T-cell (primary cell): ENCODE measurements at places on chromosomes 12 and 14.
A peak's percentile ranks its signal among the peaks of the same experiment; 100 is the strongest.

DNA sequence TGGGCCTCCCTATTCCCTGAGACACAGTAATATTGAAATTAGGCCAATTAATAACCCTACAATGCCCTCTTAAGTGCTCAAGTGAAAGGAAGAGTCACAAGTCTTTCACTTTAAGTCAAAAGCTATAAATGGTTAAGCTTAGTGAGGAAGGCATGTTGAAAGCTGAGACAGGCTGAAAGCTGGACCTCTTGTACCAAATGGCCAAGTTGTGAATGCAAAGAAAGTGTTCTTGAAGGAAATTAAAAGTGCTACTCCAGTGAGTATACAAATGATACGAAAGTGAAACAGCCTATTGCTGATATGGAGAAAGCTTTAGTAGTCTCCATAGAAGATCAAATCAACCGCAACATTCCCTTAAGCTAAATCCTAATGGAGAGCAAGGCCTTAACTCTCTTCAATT is 140.8 kb downstream of the PTCSC3 start:
- no peak for DNase-seq

GRCh38 chr12:79547044-79547734 is 143.6 kb downstream of the PAWR start:
- DNase-seq, result no peak

DNA sequence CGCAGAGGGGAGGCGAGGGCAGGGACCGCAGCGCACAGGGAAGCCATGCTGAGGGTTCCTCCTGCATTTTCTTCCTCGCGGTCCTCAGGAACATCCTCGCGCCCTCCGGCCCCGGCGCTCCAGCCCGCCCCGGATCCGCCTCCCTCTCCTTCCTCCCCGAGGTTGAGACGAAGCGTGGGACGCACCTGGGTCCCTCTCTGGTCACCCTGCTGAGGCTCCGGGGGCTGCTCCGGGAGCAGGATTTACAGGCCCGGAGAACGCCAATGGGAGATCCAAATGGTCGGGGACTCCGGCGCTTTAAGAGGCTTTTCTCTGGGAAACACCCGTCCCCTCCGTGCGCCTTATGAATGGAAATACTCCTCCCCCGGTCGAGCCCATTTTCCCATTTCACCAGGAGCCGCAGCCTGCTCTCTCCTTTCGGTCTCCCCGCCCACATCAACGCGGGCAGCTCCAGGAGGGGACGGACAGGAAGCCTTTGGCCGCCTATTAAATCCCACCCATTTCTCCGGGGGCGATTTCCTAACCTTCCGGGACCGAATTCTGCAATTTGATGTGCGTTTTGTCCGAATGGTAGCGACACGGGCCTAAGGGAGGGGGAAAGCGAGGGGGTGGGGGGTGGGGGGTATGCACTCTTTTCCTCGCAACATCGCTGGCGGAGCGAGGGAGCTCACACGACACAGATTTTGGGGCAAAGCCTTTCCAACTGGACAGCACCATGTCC is at the start of gene UNC79:
Gene UNC79 (plus strand): TSS at position 625 of the 721 bp plus-strand sequence. CDS start 91 bp downstream, at position 716.
- no peak for DNase-seq

GRCh38 chr12:12907552-12907951 is 16.2 kb downstream of the GPRC5A start:
- no peak for DNase-seq

- DNase-seq, result no peak
Observed at GRCh38 chr12:99154216-99154982, 493.2 kb upstream of the GARIN6 start.

GRCh38 chr12:52392465-52393007 is 7.1 kb upstream of the KRT84 start:
- DNase-seq, result no peak

DNA sequence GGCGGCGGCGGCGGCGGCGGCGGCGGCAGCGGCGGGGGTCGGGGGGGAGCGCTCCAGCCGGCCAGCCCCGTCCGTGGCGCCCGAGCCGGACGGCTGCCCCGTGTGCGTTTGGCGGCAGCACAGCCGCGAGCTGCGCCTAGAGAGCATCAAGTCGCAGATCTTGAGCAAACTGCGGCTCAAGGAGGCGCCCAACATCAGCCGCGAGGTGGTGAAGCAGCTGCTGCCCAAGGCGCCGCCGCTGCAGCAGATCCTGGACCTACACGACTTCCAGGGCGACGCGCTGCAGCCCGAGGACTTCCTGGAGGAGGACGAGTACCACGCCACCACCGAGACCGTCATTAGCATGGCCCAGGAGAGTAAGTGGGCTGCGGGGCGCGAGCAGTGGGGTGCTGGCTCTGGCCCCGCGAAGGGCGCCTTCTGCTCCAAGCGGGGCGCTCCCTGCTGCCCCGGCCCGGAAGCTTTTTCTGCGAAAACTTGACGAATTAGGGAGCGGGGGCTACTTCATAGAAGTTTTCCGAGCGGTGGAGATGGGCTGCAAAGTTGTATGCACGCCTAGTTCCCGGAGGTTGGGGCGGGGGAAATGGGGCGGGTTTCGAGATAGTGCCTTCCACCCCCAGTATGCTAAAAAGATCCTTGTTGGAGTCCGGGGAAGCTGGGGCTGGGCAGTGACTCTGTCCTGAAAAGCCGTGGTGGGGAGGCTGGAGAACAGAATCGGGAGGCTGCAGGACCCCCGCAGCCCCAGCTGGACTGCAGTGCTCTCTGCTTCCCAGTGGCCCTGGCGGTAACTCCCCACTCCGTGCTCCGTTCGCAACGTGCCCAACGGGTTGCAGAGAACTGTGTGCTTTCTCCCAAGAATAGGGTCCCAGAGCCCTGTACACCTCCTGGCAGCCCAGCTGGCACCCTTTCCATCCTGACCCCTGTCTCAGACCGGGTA is 751 bp downstream of the GDF11 start:
- DNase-seq, result peak; percentile 71

DNA sequence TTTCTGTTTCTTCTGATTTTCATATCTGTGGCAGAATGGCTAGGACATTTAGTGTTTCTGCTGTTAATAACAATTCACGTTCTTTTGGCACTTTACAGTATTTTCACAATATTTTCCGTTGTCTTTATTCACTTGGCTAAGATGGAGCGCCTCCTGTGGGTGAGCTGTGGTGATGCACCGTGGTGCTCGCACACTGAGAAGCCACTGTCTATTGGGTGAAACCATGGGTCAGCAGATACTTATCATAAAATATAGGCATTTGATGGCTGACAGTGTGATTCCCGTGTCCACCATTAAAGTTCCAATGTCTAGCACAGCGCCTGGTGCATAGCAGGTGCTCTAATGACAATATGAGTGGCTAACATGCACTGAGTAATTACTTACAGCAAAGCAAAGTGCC is 141.8 kb downstream of the VRK1 start:
- DNase-seq, result no peak

DNA sequence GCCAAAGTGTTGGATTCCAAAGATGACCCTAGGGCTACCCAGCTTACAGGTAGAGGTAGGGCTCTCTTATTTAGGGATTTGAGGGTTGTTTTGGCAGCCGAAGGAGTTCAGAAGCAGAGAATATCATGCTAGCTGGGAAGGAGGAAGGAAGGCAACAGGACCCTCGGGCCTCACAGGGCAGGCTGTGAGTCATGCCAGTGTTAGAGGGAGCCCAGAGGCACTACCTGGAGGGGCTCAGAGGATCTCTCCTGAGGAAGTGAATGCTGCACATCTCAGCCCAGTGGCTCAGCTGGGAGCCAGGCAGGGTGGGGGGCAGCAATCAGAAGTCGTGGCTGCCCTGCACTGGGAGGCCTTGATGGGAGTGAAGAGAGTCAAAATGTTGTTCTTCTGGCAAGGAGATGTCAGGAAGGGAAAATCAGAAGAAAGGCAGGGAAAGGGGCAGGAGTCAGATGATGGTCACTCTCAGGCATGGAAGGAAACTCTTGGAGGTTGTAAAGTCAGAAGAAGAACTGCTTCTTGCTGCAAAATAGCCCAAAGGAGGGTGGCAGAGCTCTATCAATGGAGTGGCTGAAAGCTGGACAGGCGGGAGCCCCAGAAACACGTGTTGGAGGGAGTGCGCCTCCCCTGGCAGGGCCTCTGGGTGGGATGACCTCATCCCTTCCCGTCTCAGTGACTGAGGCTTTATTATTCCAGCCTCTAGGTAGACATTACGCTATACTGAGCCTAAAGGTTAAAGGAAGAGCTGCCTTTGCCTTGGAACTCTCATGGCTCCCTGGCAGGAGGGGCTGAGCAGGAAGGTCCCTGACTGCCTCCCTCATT is 141.3 kb downstream of the SMOC1 start:
- DNase-seq, result no peak

DNA sequence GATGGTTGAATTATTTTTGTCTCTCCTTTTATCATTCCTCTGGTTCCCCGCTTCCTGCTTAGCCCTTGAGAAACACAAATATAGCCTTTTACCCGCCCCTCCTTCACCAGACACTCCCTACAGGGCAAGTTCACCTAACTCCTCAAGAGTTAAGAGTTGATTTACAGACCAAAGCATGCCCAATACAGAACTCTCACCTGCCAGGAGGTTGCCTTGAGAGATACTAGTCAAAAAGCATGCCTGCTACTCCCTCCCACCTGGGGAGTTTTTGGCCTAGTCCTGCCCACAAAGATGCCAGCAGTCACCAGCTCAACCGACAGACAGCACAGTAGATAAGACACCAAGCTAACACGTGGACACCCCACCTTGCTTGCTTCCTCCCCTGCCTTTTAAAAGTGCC is 11.2 kb downstream of the LGMN start:
- DNase-seq, result peak; percentile 11

DNA sequence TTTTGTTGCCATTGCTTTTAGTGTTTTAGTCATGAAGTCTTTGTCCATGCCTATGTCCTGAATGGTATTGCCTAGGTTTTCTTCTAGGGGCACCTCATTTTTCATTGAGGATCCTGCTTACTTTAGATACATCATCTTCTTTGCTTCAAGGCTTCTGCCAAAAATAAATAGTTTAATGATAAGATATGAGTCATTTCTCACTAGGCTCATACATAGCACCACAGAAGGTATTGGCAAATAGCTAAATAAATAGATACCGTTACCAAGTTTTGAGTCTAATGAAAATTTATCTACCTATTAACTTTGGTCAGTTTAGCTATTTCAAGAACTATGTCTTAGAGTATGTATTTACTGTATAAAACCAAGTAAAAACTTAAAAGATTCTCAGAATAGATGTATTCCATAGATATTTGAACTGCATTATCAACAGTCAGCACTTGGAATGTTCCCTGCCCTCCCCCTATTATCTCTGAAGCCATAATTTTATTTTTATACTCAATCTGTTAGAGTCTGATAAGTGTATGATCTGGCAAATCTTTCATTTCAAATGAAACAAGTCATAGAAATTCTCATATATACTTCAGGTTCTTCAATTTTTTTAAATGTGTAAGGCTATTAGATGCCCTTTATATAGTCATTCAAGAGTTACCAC is 310.2 kb downstream of the CCDC91 start:
- DNase-seq, result no peak

GRCh38 chr14:101927859-101928258 is 36.5 kb upstream of the DYNC1H1 start:
- no peak for DNase-seq

GRCh38 chr14:91249841-91250616 is 5.5 kb upstream of the GPR68 start:
- no peak for DNase-seq

GRCh38 chr14:49966304-49966809 is 73.5 kb downstream of the ARF6 start:
- no peak for DNase-seq

DNA sequence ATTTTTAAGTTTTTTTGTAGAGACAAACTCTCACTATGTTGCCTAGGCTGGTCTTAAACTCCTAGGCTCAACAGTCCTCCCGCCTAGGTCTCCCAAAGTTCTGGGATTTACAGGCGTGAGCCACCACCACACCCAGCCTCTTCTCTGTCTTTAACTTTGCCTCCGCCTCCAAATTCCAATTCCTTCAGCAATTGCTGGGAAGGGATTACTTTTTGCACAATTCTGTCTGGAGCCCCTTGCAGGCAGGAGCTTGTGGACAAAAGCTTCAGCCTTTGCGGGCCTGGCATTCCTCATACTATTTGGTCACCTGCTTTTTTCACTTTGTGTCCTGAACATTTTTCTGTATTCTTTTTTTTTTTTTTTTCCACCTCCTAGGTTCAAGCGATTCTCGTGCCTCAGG is 26.0 kb downstream of the SH2B3 start:
- DNase-seq, result no peak

DNA sequence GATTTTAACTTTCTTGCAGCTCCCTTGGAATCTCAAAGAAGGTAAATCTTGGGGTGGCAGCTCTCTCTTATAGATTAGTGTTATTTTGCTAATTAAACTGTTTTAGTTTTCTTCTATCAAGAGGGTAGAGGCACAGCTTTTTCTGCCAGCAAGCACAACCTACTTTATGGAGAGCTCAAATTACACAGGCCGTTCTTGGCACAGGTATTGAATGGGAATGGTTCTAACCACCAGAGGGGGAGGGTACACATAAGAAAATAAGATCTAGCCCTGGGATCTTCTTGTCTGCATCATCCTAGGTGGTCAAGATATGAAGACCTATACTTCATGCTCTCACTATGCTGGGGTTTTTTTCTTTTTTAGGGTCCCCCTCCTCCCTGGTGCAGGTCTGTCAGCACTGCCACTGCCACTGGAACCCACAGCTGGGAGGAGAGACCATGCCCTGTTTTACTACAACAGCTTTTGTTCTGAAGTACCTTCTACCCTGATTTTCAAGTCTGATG is 48.6 kb upstream of the STAC3 start:
- DNase-seq, result no peak

DNA sequence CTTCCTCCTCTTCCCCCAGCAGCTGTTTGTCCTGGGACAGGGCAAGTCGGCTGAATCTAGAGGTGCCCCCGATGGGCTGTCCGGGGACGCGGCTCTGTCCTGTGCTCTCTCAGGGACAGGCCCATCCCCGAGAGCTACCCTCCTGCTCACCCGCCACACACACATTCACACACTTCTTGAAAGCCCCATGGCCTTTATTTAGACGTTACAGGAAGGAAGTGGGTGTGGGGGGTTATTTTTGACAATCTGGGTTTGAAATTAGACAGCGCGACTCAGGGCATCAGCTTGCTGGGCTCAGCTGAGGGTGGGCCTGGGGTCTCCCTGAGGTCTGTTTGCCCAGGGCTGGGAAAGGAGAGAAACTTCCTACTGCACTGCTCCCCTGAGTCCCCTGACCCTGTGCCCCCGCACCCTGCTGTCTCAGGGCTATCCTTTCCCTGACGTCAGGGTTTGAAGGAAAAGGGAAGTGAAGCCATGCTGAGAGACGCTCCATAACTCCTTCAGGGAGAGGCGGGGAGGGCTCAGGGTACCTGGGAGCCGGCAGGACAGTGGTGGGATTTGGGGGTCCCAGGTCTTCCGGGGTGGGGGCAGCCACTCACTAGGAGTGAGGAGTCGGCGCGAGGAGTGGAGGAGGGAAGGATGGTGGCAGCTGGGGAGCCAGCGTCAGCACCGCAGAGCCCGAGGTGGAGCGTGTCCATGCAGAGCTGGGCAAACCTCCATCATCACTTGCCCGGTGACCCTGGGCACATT is 8.1 kb downstream of the PTPN6 start:
- peak; percentile 68 for DNase-seq

DNA sequence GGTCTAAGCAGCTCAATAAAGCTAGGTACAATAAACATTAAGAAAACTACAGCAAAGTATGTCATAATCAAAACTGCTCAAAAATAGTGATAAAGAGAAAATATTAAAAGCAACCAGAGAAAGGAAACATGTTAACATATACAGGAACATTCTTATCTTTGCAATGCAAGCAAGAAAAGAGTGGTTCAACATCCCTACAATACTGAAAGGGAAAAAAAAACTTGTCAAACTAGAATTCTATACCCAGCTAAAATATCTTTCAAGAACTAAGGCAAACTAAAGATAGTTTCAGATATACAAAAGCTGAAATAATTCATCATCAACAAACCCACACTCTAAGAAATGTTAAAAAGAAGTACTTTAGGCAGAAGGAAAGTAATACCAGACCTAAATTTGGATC is 134.2 kb downstream of the DPF3 start:
- DNase-seq, result no peak

GRCh38 chr14:22598099-22598895 is at the start of gene ABHD4:
ABHD4 (plus strand) TSS chr14:22598300; CDS start chr14:22598307, 7 bp downstream.
- DNase-seq, result peak; percentile 36

- peak; percentile 34 for DNase-seq
Observed at GRCh38 chr12:120855823-120856588, 48.2 kb downstream of the SPPL3 start.
